ENCODE measurements at places on chromosomes 3 and 15.

DNA sequence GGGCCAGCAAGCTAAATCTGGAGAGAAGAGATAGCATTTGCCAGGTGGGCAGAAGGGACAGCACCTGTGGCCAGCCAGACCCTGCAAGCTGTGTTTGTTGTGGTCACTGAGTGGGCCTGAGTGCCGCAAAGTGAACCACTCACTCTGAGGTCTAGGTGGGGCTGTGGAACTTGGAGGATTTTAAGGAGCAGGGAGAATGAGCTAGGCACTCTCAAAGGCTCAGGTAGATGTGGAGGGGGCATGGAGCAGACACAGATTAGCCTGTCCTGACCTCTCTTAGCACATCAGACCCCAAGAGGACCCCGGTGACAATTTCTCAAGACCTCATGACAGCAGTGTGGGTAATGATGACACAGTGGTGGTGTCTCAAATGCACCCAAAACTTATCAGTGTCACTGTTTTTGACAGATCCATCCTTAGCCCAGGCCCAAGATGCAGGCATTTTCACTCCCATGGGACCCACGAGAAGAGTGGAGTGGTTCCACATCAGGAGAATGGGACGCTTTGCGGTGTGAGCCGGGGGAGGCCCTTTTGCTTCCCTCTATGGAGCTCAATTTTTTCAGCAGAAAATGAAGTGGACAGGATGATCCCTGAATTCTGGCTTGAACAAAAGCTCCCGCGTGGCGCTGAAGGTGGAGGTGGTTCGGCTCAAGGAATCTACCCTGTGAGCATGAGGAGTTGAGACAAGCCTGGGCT lies 43.8 kb upstream of the TLE3 start:
- DNase-seq = no peak

- no peak for DNase-seq
Measured at GRCh38 chr3:36846406-36846805, 82.1 kb upstream of the DCLK3 start.

DNA sequence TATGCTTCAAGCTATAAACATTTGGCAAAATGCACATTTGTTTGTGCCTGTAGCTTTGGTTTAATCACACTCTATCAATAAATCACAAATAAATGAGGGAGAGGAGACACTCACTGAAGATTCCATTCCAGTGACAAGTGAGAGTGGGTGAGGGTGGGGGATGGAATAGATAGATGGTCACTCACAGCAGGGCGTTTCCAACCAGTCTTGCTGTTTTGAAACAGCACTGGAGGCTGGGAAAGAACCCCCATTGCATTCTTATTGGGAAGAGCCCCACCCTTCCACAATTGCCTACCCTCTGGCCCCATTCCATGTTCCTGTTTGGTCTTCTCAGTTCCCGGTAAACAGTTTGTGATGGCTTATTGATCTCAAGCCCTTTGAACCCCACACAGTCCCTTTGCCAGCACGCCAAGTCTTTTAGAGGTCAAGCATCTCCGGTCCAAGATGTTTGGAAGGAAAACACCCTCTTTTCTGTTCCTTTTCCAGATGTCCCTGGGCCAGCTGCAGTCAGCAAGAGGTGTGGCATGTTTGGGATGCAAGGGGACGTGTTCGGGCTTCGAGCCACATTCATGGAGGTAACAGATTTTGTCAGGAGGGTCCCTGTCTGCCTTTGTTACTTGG lies 30.7 kb downstream of the LMCD1 start:
- DNase-seq = no peak

- no peak for DNase-seq
Measured at GRCh38 chr3:126126811-126127431, 43.0 kb upstream of the SLC41A3 start.

DNA sequence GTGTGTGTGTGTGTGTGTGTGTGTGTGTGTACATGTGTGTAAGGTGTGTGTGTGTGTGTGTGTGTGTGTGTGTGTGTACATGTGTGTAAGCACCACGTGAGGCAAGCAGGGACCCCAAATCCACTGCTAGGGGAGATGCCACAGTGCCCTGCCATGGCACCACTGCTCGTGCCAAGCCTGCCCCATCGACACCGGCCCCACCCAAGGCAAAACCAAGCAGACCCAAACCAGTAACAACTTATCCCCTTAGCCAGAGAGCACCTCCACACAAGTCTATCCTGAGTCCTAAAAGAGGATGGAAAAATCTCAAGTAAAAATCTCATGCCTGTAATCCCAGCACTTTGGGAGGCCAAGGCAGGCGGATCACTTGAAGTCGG lies 45.1 kb downstream of the BDH1 start:
- DNase-seq = no peak

GRCh38 chr3:141415953-141416352 lies 47.6 kb downstream of the ZBTB38 start:
- no peak for DNase-seq

All from kidney capillary endothelial cell (primary cell).